ENCODE measurements at places on chromosomes 1 and 21. TPM values are rescaled to one million over a fixed set of nuclear protein-coding genes. Genes with fewer than 3 reads are reported as not detected.

DNA sequence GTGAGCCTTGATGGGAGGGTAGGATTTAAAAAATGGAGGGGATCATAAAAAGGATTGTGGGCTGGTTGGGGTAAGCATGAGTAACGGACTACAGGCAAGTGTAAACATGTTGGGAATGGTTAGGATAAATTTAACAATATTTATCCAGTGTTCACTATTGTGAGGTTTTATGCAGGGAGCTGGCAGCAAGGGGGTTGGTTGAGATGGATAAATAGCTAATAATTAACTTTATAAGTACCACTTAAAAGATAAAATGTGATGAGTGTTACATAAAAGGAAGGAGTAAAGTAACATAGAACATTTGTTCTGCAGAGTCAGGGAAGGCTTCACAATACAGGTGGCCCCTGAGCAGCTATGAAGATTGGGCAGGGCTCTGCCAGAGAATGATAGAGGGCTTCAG is 109.0 kb downstream of the NGF start:
- DNase-seq = no peak

GRCh38 chr1:77757603-77758002 is 2.0 kb downstream of the USP33 start:
- no peak for DNase-seq

DNA sequence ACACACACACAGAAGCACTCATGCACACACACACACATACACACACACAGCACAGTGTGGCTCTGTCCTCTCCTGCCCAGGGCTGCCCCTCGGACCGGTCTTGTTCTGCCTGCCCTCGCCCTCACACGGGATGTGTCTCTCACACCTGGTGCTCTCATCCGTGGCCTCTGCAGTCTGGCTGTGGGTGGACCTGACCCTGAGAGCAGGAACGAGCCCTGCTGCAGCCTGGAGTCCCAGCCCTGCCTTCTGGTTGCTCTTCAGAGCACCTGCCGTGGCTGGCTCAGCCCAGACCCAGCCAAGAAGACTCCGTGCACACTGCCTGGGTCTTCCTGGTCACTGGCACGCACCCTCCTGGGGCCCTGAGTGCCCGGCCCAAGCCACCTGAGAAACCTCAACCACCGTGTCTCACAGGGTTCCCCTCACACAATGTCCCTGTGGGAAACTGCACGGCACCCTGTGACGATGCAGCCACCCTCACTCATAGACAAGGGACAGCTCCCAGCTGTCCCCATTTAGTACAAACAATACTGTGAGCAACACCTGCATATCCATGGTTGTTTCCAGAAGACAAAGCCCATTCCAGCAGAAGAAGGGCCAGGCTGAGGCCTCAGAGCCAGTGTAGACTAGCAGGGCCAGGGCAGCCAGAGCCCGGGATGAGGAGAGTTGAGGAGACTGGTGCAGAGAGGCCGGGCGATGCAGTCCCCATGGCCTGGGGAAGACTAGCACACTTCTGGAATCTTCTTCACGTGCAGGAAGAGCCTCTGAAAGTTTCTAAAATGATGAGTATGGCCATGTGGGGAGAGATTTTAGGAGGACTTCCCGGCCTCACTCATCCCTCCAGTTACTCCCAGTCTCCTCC is 234.0 kb downstream of the NPHP4 start:
- no peak for DNase-seq

DNA sequence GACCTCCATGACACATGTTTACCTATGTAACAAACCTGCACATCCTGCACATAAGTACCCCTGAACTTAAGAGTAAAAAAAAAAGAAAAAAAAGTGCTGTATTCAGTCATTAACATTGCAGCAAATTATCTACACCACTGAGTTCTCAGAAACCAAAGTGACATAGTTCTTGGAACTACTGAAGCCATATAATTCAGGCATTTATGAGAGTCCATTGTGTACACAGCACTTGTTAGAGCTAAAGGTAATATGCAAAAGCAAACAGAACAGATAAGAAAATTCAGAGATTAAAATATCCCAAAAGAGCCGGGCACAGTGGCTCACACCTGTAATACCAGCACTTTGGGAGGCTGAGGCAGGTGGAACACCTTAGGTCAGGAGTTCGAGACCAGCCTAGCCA is 38.0 kb downstream of the F5 start:
- DNase-seq = no peak

GRCh38 chr1:222786121-222786520 is 28.7 kb upstream of the DISP1 start:
- DNase-seq = no peak

- peak; percentile 55 for DNase-seq
These were observed 3.0 kb downstream of the ITLN2 start for GRCh38 chr1:160951443-160952128.

DNA sequence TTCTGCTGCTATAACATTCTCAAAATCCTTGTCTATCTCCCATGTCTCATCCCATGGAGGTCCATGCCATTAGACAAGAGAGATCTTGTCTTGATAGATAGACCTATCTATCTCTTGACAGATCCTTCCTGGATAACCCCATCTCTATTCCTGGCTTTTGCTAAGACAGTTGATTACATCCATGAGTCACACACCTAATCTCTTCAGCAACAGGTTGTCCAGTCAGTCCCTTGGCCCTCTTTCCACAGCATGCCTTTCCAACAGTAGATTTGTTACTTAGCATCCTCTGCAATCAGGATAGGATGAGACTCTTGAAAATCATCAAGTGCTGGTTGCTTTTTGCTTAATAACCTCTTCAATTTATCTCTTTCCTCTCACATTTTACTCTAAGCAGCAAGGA is 46.6 kb downstream of the TRMT1L start:
- DNase-seq = no peak

GRCh38 chr1:224116131-224116530 is 2.2 kb downstream of the FBXO28 start:
- peak; percentile 64 for DNase-seq

Gene CHIA
- total RNA-seq = not detected

Gene BRINP3
- total RNA-seq = 1.5 TPM

Gene NR5A2
- 0.06 TPM for total RNA-seq
